ENCODE measurements at places on chromosomes 5 and 9.

DNA sequence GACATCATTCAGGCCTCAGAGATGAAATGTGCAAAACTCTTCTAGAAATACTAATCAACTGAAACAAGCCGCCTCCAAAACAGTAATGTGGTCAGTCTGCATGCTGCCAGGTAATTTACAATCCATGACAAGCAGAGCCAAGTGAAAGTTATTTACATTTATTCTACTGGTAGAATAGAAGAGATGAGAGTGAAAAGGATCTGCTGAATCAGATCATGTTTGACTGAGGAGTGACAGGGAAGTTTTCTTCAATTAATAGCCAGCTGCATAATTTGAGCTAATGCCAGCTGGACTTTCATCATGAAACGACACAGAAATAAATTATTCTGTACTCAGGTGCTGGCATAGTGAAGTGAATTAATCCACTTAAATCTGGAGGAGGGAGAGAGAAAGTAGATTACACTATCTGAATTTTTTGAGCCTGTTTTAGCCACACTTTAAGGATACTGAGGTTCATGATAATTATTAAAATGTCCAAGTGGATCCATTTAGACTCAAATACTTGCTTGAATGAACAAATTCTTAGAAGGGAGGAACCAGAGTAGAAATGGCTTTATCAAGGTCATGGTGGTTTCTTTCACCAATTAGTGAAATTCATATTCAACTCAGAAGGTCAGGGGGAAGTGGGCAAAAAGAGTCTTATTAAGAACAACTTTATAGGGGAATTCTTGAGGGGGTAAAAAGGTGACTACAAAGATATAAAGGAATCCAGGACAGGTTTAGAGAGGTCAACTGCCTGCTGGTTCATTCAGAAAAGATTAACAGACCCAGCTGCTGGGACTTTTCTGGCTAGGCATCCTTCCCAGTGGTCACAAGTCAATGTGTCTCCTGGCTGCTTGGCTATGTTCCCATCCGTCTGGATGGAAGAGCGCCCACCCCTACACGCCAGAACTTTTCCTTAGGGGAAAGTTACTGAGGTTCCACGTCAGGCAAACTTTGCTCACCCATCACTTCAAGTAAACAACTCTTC, 350.4 kb downstream of the PDE4D start:
- peak; percentile 76 for DNase-seq

DNA sequence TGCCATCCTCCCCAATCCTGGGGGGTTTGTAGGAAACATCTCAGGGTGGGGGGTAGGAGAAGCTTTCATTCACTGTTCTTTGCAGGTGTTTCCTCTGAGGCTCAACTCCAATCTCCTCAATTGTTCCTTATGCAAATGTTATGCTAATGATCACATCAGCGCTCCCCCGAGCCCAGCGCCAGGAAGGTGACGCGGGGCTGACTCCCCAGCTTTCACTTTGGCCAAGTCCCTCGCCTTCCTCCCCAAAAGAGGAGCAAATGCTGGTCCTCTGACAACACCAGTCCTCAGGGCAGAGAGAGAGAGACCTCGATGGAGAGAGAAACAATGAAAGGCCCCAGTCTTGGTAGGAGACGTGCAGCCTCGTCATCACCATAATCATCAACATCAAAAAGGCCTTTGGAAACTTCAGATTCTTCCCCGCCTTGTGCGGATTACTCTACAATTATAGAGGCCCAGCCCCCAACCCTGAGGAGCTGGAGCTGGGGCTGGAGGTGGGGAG, 39.1 kb downstream of the PCDH1 start:
- peak; percentile 74 for DNase-seq

- DNase-seq, result peak; percentile 47
These were observed 61.5 kb downstream of the LNPEP start for GRCh38 chr5:96997265-96997859.

- no peak for DNase-seq
These were observed 53.0 kb downstream of the NIM1K start for GRCh38 chr5:43244823-43245565.

DNA sequence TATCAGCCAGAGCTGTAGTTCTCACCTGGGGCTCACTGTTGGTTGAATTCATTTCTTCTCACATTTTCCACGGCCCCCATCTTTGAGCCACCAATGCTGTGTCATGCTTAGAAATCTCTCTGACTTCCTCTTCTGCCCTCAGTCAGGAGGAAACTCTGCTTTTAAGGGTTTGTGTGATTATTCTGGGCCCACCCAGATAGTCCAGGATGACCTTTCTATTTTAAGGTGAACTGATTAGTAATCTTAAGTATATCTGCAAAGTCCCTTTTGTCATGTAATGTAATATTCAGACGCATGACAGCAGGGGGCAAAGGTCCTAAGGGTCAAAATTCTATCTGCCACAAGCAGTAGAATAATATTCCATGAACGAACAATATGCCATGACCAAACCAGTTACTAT, 88.4 kb downstream of the AK8 start:
- DNase-seq, result no peak
